CD8-positive, alpha-beta T cell (primary cell): ENCODE measurements at places on chromosomes 12 and 14.

GRCh38 chr12:120397824-120398540 lies 29.0 kb upstream of the MSI1 start:
- no peak for DNase-seq

DNA sequence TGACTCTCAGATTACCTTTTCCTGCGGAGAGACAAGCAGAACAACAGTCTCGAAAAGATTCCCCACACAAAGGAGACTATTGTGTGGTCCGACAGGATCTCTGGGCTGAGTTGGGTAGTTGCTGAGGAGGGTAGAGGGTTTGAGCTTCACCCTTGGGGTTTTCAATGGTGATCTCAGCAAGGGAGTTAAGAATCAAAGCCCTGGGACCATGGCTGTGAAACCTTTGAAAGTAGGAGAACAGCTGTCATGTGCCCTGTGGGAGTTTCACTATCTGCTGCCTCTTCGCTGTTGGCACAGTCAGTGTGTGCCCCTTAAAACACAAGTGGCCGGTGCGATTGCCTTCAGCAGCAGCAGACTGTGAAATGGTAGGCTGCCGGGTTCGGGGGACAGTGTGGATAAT lies 14.2 kb upstream of the PLEK2 start:
- no peak for DNase-seq

DNA sequence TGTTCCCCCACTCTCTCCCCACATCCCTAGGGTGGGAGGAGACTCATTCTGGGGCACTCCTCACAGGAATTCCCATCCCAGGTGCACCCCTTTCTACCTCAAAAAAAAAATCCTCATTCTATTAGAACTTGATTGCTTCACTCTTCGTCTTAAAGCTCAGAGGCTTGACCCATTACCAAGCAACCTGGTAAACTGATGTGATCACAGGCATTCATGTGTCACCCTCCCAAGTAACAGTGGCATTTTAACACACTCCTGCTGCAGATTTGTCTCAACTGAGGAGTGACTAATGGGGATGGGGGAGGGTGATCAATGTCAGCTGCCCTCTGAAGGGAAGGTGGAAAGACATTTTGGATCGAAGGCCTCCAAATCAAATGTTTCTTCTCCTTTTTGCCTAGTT lies 78.1 kb upstream of the PTHLH start:
- DNase-seq = no peak

- DNase-seq = no peak
Measured at GRCh38 chr12:53235164-53235563, 3.2 kb upstream of the RARG start.

- no peak for DNase-seq
Measured at GRCh38 chr14:88322504-88323085, 474 bp downstream of the KCNK10 start.

DNA sequence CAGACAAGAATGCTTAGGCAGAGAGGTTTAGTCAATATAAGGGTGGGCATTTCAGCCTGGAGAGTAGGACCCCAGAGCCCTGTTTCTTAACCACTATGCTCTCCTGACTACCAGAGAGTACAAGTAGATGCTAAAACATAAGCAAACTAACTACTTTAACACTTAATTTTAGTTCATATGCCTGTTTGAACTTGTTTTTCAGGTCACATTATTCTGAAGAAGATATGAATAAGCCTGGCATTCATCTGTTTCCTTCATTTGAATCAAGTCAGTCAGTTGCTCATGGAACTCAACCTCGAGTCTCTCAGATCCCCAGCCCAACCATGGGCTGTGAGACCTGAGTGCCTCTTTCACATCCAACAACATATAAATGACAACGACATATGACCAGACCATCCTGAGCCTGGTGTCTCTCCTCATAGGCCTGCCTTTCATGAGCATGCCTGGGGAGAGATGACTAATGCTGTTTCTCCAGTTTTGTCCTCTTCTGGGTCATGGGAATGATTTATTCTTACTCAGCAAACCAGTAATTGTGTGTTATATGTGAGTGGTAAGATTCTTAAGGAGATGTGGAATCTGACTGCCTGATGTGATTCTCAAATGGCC lies 251.1 kb upstream of the BTG1 start:
- no peak for DNase-seq

GRCh38 chr12:7869137-7869536 lies 3.6 kb downstream of the SLC2A14 start:
- DNase-seq = no peak

DNA sequence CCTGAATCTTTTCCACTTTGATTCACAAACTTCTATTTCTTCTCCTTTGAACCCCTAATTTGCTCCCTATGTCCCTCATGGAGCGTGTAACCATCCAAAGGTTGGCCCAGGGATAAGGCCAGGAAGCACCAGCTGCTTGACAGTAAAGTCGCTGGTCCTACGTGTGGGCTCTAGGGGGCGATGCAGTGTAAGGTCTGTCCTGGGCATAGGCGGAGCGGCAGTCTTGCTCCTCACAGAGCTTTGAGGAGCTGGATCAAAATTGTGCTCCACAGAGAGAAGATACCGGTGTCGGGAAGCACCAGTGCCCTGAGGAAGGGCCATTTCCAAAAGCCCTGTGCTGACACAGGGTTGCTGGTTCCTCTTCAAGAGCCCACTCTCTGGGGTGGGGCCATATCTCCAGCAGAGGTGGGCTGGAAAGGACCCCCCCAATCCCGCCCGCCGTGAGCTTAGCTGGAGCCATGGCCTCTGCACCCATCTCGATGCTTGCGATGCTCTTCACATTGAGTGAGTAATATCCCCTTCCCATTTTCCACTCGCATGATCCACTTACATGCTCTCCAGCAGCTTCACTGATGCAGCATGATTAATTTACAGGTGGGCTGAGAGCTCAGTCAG lies 49.9 kb upstream of the OR4E1 start:
- DNase-seq = no peak

- no peak for DNase-seq
Measured at GRCh38 chr14:93716002-93716745, 72.1 kb downstream of the PRIMA1 start.

DNA sequence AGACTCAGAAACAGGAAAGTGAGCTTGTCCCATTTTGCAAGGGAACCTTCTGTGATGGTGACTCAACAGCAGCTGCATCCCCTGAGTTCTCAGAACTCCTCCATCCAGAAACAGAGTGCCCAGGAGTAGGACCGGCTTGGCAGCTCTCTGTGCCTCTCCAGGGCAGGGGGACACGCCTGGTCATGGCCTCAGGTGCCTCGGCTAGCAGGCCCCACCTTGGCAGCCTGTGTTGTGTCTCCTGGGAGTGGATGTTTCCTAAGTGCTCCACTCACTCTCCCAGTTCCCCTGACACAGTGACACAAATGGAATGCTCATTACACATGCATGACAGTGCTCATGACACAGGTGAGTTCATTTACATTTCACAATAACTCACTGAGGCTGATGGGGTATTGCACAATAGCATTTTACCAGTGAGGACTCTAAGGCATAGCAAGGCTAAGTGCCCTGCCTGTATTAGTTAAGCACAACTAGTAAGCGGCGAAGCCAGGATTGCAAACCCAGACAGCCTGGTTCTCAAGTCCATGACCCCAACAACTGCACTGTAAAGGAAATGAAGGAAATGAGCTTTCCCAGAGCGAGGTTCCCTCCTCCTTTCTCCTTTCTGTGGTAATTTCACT lies 47.4 kb downstream of the CALM1 start:
- no peak for DNase-seq

DNA sequence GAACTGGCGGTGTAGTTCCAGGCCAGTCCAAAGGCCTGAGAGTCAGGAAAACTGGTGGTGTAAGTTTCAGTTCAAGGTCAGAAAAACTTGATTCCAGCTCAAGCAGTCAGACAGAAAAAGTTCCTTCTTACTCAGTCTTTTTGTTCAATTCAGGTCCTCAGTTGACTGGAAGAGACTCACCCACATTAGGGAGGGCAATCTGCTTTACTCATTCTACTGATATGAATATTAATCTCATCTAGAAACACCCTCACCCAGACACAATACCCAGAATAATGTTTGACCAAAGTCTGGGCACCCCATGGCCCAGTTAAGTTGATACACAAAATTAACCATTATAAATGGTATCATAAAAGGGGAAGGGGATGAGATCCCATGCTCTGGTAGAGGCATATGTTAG lies 50.1 kb upstream of the LTA4H start:
- DNase-seq = no peak

DNA sequence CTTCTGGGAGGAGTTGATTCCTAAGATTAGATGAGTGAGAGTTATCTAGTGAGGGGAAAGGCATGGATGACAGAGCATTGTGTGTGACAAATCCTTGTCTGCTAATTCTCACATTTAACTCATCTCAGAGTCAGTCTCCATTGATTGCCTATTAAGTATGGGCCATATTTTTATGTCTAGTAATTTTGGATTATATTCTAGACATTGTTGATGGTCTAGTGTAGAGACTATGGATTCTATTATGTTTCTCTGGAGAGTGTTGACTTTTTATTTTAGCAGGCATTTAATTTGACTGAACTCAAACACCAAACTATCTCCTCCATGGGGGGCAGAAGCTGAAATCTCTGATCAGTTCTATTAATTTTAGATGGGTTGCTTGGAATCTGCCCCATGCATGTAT lies 114.4 kb downstream of the CACNA1C start:
- DNase-seq = no peak

DNA sequence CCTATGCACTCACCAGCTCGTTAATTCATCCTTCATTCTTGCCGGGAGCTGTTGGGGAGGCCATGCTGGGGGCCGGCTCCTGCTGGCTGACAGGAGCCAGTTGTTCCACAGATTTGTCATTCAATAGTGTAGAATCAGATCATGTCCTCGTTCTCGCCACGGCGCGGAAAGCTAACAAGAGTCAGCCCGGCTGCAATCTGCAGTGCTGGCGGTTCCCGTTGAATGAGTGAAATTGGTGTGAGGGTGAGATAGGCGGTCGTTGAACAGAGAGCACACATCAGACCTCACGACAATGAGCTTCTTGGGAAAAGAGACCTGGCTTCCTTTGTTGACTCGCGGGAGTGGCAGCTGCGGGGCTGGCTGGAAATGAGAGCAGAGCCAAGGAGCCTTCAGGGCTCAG lies 57.5 kb downstream of the KIF26A start:
- DNase-seq = no peak

- DNase-seq = no peak
Measured at GRCh38 chr14:54420478-54421142, 20.6 kb downstream of the CNIH1 start.

DNA sequence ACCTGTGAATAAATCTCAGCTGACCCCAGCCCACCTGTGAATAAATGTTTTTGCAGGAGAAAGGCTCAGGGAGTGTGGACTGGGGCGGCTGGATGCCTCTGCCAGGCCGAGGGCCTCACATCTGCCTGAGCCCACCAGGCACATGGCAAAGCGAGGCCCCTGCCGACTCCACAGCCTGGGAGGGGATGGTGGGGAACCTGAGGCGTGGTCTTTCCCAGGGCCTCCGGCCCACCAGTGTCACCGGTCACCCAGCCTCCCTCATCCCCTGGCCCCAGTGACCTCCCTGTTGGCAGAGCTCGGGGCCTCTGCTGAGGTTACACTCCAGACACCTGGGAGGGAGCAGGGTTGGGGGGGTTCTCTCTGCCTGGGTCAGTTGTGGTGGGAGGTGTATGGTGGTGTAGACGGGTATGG lies 8.2 kb downstream of the NOC4L start:
- DNase-seq = no peak

GRCh38 chr12:9895215-9895971 lies 14.1 kb downstream of the KLRF2 start:
- DNase-seq = no peak

- no peak for DNase-seq
Measured at GRCh38 chr12:78674311-78675090, 190.1 kb upstream of the SYT1 start.

DNA sequence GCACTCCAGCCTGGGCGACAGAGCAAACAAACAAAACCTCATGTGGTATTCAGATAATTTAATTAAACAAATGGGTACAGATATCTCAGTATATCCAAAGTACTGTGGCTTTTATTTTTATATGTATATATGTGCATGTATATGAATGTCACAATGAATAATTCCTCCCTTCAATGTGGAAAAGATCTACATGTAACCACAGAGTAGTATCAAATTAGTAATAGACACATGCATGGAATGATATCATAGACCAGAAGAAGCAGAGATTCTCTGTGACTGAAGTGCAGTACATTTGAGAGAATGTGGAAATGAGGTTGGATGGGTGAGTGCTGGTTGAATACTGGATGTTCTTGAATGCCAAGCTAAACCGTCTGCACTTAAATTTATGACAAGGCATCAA lies 222.9 kb downstream of the CPNE8 start:
- DNase-seq = no peak

- DNase-seq = no peak
Measured at GRCh38 chr14:56422703-56423213, 156.8 kb upstream of the TMEM260 start.

- DNase-seq = no peak
Measured at GRCh38 chr14:101182476-101182875, 279.0 kb upstream of the RTL1 start.

- DNase-seq = no peak
Measured at GRCh38 chr14:102472791-102473150, 36.8 kb downstream of the ANKRD9 start.

DNA sequence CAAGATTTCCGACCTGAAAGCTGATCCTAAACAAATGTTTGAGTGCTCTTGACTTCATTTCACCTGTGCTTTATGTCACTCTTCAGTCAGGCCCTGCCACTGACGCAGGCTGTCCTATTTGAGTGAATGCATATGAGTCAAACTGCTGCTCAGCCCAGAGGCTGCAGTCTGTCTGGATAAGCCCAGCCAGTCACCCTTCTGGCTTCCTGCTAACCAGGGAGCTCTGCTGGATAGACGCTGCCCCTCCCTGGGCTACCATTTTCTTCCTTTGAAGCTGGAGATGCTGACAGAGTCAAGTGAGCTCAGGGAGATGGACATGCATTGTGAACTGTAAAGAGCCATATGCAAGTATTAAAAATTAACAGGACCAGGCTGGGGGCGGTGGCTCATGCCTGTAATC lies 5.1 kb upstream of the TUNAR start:
- no peak for DNase-seq

DNA sequence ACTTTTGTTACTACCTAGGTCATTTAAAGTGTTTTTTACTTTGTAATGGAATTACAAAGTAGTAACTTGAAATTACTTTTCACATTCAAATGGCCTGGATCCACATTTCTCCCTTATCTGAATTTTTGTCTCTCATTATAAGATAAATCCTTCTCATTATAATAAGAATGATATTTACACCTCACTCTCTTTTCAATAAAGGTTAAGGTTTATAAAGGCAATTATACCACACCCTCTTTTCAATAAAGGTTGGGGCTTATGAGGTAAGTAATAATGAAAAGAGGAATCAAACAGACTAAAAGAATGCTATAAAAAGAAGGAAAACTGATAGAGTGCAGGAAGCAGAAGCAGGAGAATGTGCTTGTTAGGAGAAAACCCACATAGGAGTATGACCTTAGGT lies 210.8 kb downstream of the ACSS3 start:
- no peak for DNase-seq

GRCh38 chr12:94169495-94169894 lies 21.1 kb downstream of the PLXNC1 start:
- no peak for DNase-seq

GRCh38 chr12:110245369-110245772 lies 35.7 kb upstream of the ATP2A2 start:
- peak; percentile 6 for DNase-seq

GRCh38 chr14:81286574-81287370 lies 66.0 kb upstream of the GTF2A1 start:
- DNase-seq = no peak

GRCh38 chr12:93019975-93020630 lies 91.0 kb upstream of the EEA1 start:
- DNase-seq = no peak

GRCh38 chr14:53432378-53432802 lies 279.3 kb upstream of the DDHD1 start:
- DNase-seq = no peak

GRCh38 chr12:7374423-7375144 lies 69.4 kb downstream of the CD163L1 start:
- DNase-seq = no peak
